ENCODE measurements at places on chromosomes 4 and X. TPM values are rescaled to one million over a fixed set of nuclear protein-coding genes. Genes with fewer than 3 reads are reported as not detected.

Gene EMCN
- not detected for total RNA-seq

- peak; percentile 26 for DNase-seq
Observed at GRCh38 chrX:129606918-129607317, 47.8 kb downstream of the APLN start.

Gene NEUROG2
- 0.18 TPM for total RNA-seq

Gene CTAG1A
- not detected for total RNA-seq

DNA sequence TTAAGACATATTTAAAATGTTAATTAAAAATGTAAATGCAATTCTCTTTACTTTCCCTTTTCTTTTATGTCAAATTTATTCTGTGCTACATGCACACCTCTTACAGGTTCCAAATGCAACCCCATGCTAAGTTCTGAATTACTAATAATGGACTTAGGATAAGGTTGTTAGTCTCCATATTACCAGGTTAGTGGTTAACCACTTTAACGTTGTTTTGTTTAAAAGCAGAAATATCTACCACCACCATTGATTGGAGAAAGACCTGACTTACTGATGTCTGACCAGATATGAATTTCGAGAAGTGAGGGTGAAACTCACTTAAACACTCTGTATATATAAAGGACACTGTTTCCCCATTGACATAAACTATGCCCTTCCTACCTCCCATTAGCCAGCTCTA, 6.9 kb upstream of the TRPC3 start:
- DNase-seq = no peak

Gene HSPA4L
- 3.8 TPM for total RNA-seq

Gene EGF
- total RNA-seq = not detected
